Activated T-cell treated with anti-CD3 and anti-CD28 coated beads, Interleukin-2, amount 50 U/mL, for 72 hours (primary cell): ENCODE measurements at places on chromosomes 16 and 17. TPM values are rescaled to one million over a fixed set of nuclear protein-coding genes. Genes with fewer than 3 reads are reported as not detected.

RNF157 gene
- 100 TPM for total RNA-seq

MT2A gene
- total RNA-seq, result 391 TPM

DNA sequence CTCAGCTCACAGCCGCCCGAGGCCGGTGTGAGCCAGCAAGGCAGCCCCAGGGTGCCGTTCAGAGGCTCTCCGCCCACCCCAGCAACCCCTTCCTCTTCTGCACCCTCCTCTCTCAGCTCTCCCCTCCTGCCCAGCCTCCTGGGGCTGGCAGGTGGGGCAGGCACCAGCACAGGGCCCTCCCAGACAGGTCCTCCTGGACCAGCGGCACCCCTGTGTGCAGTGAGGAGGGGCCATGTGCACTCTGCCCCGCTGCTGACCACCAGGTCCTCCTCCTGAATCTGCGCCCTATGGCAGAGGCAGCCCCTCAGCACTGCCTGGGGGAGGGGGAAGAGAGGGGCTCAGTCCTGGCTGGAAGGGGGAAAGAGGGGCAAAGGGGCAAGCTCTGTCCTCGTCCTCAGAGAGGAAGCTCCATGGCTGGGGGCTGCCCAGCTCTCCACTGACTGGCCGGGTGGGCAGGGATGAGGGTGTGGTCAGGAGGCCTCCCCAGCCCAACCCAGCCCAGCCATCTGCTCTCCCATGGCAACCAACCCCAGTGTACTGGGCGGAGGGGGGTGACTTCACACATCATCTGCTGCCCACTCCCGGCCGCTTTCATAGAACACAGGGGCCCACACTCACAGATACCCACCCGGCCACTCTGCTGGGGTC is 5.4 kb upstream of the BCAR1 start:
- no peak for DNase-seq

DNA sequence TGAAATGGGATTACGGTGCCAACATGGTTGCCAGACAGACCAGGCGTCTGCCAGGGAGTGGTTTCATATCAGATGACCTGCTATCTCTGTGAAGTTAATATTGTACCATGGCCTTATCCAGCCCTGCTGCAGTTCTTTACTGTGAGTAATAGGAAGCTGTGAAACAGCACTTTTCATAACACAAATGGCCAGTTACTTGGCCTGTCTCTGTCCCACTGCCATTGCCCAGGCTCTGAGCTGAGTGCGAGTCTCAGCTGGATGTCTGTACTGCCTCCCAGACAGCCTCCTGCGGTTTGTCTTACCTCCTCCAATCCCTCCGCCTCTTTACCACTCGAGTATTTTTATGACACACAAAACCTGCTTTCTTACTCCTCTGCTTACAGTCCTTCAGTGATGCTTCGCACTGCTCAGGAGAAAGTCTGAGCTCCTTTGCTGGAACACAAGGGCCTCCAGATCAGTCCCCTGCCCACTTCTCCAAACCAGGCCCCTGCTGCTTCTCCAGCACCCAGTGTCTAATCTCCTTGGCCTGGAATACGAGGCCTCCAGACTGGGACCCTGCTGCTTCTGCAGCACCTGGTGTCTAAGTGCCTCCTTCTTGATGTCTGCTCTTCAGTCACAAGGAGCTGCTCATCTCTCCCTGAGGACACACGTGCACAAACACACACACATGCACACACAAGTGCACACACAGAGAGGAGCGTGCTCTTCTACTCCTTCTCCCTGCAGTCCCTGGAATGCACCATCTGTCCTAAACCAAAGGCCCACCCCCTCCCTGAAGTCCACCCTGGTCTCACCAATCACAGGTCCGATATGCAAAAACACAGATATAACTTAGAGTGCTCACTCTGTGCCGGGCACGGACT is 17.1 kb upstream of the RHOT1 start:
- DNase-seq, result no peak

- no peak for DNase-seq
Measured at GRCh38 chr17:61418449-61418848, 18.8 kb downstream of the TBX2 start.

RAB26 gene
- total RNA-seq, result 2.0 TPM

NR1D1 gene
- total RNA-seq, result 6.3 TPM

DNA sequence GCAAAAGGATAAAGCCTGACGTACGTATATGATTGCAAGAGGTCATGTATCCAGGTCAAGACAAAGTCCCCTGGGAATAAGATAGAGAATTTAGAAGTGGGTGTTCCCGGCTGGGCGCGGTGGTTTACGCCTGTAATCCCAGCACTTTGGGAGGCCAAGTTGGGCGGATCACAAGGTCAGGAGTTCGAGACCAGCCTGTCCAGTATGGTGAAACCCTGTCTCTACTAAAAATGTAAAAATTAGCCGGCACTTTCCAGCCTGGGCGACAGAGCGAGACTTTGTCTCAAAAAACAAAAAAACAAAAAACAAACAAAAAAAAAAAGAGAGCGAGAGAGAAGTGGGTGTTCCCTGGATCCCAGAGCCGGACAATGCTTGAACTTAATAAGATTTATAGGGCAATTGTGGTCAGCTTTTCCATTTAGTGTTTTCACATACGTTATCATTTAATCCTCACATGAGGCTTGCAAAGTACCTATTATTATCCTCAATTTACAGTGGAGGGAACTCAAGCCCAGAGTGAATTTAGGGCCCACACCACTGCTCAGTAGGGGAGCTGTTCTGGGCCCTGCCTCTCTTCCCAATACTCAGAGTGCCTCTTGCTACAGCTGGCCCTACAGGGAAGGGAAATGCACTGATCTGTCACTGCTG is 481 bp upstream of the GLTPD2 start:
- DNase-seq, result no peak

GRCh38 chr16:76639685-76640289 is 362.6 kb downstream of the CNTNAP4 start:
- DNase-seq, result no peak

DNA sequence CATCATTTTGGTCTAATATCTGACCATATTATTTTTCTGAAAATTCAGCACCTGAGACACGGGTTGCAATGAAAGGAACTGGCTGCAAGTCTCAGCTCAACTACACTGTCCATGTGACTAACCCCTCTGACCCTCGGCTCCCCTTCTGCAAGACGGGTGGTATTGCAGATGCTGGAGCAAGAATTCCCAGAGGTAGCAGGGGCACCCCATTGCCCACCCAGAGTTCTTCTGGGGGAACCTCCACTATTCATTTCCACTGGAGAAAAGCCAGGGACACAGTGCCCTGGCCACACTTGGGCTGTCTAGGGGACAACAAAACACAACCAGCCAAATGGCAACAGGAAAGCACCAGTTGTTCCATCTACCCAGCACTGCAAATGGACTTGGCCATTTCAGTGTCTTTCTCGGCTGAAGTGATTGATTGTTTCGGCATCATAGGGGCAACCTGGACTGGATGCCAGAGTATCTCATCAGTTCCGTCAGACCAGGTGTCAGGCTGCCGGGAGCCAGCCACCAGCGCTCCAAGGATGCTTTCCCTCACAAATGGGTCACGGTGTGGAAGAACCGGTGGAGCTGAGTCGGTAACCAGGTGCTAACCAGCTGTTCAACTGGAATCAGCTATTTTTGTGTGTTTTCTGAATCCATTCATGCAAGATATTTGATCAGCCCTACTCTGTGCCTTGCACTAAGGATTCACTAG is 58.1 kb downstream of the C16orf78 start:
- DNase-seq, result no peak

CACNA1G gene
- 0.14 TPM for total RNA-seq

- DNase-seq, result no peak
Measured at GRCh38 chr16:27640277-27640600, 90.3 kb downstream of the KATNIP start.

KCNG4 gene
- not detected for total RNA-seq

- DNase-seq, result no peak
Measured at GRCh38 chr16:15865742-15866141, 8.9 kb upstream of the MYH11 start.

- DNase-seq, result no peak
Measured at GRCh38 chr17:50865868-50866260, 290 bp downstream of the TOB1 start.

DNA sequence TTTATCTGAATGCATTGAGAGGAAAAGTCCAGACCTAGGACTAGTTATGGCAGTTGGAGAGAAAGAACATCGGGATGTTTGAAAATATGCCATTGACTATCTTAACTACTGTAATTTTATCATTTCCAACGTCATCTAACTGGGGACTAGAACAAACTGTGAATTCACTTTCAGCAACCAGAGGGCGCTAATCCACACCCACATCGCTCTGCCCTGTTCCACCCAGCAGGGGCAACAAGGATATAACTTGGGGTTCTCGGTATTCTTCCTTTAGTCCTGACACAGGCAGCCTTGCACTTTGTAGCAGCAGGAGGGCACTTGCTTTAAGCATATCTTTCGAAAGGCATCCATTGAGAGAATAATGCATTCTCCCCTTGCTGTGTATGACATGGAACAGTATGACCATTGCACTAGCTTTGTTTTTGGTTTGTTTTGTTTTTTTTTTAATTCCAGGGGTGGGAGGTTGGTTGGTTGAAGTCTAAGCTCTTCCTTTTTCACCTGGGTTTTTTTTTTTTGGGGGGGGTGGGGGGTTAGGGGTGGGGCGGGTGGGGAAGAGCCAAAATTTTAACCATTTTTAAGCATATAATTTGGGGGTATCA is 31.5 kb downstream of the SIAH1 start:
- DNase-seq, result peak; percentile 63

KRTAP9-2 gene
- not detected for total RNA-seq

PTGES3L gene
- 0.36 TPM for total RNA-seq

DNA sequence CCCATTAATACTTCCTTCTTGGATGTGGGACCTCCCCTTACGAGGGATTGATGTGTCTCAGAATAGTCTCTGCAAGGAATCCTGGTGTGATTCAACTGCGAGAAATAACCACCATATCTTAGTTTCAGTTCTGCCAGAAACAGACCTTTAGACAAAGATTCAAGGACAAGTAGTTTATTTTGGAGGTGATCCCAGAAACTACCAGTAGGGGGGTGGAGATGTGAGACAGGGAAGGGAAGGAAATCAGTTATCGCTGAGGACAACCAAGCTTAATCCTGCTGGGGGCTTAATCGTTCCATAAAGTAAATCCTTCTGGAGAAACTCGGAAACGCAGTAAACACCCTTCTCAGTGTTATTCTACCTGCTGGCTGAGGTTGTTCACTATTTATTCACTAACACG is 5.0 kb upstream of the SDR42E1 start:
- no peak for DNase-seq

C16orf54 gene
- 23.7 TPM for total RNA-seq

TP53TG3 gene
- not detected for total RNA-seq

DNA sequence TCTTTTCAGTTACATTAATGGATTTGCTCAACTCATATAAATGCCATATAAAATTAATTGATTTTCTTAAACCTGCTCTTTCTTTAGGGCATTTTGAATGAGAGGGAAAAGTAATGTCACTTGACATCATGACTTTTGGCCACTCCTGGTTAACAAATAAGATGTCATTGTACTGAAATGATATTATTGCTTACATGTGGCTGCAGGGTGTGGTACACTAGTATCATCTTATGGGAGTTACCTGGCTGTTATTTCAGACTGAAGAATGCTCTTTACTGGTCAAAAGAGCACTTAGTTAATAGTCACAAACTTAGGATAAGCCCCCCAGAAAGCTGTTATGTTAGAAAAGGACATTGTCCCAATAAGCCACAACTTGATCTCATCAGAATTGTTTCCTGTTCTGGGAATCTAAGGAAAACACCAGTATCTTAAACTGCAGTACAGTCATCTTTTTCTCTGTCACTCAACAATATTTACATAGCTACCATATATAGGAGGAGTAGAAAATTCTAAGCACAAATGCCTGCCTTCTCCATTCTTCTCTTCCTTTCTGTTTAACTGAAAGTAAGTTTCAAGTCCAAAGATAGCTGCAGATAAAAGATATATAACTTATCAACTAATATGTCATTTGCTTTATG is 53.9 kb upstream of the MRC2 start:
- DNase-seq, result no peak

- no peak for DNase-seq
Measured at GRCh38 chr17:81234940-81235821, 3.7 kb downstream of the TEPSIN start.

DNA sequence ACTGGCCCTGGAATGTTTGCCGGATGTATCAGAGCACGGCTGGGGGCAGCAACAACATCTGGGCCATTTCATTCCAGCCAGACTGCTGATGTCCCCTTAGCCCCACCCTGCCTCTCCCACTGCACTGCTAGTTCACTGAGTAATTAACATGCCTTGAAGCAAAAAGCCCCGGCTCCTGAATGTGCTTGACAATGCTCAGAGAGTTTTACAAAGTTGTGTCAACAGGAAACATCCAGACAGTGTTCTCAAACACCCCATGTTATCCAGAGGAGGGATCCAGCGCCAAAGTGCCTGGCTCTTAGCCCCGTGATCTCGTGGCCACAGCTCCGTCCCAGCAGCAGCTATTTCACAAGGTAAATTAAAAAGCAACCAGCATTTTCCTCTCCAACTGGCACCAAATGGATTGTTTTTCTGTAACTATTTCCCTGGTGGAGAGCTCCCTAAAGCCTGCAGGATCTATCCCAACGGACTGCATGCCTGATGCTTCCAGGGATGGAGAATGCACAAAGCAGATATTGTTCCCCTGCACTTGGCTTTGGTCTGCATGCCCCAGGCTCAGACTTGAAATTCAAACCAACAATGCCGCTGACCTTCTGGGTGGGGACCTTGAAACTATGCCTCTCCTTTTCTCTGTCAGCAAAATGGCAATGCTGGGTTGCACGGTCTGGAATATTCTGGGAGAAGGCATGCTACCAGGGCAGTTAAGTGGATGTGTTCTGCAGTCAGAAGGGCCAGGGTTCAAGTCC is 115.6 kb upstream of the CDH5 start:
- DNase-seq, result no peak

- no peak for DNase-seq
Measured at GRCh38 chr16:81483064-81483969, 38.7 kb downstream of the CMIP start.

TBX21 gene
- 27.9 TPM for total RNA-seq

DNA sequence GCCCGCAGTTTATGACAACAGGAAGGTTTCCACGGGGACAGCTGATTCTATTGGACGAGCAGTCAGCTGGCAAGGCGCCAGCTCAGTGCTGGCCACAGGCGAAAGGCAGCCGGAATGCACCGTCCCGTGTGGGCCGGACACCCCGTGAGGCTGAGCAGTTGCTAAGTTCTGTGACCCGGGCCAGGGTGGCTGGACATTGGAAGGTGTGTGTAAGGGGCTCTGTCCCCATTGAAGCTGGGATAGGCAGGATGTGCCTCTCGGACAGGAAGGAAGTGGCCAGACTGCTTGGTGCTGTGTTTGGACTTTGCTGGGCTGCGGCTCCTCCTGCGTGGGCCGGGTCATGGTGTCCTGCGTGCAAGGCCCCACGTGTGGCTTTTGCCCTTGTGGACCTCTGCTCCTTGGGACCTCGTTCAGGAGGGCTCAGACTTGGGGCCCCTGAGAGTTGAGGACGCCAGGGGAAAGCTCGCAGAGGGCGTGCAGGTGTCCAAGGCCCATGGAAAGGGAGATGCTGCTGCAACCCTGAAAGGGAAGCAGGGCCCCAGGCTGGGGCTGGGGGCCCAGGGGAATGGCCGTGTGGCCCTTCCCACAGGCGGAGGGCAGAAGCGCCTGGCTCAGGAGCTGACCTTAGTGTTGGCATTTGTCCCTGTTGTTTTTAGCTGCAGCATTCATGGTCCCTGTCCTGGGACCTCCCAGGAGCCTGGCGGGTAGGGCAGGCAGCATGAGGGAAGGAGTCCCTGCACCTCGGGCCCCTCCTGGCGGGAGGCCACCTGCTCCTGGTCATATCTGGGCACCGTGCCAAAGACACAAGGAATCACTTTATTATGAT is 10.0 kb downstream of the BAIAP2 start:
- DNase-seq, result no peak
